K562 (cell line): ENCODE measurements at places on chromosomes 1 and 21. TPM values are rescaled to one million over a fixed set of nuclear protein-coding genes. Genes with fewer than 3 reads are reported as not detected.

The HSD3B2 gene
- polyA plus RNA-seq: not detected in 2 replicates

- DNase-seq: no peak
Measured at GRCh38 chr1:248009681-248010080, 3.8 kb upstream of the OR2L5 start.

DNA sequence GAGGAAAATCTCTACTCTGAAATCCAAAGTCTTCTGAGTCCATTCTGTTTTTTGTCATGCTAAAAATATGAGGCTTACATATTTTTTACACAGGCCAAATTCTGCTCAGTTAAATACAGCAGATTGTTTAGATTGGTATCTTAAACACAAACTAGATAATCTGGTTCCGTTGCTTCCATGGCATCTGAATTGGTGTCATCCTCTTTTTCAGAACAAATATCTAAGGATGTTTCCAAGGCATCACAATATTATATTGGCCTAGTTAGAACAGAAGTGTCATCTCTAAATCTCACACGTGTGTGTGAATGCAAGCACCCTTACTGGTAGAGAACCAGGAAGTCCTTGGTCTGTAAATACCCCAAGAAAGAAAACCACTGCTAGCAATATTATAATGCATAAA, 151.2 kb downstream of the NRIP1 start:
- no peak for DNase-seq

DNA sequence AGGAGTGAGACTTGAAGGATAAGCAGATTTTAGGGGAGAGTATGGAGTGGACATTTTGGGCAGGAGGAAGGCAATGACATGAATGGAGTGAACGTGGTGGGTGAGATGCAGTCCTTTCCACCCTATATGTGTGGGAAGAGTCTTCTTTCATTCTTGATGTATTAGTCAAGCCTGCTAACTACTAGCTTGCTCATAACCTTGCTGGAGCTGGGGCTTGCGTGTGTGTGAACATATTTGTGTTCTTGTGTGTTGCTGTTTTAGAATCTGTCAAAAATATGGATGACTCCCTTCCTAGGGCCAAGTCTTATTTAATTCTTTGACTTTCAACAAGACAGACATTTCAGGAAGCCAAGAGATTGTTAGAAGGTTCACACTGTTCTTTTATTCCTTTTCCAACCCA, 132.7 kb downstream of the UCK2 start:
- DNase-seq: no peak

The MSH4 gene
- 0.12 TPM in 1 of 2 replicates, not detected in the other for polyA plus RNA-seq

GRCh38 chr1:201254625-201255478, 28.5 kb upstream of the PKP1 start:
- peak; percentile 95 for DNase-seq

GRCh38 chr1:47980501-47980900, 16.7 kb downstream of the TRABD2B start:
- no peak for DNase-seq

The LORICRIN gene
- not detected in 2 replicates for polyA plus RNA-seq
